ENCODE measurements at places on chromosomes 12 and 14. TPM values are rescaled to one million over a fixed set of nuclear protein-coding genes. Genes with fewer than 3 reads are reported as not detected.

The DDN gene
- 0.81 TPM for total RNA-seq

The CLEC4E gene
- 0.17 TPM for total RNA-seq

The SIX1 gene
- 6.2 TPM for total RNA-seq

The HDAC7 gene
- 66.1 TPM for total RNA-seq

The CLEC6A gene
- total RNA-seq: not detected

The CABP1 gene
- 0.26 TPM for total RNA-seq

The ITGA5 gene
- total RNA-seq: 241 TPM

The FAM186B gene
- total RNA-seq: 0.19 TPM

Measured in A549 treated with Mapracorat at 1 μM for 4 hours (cell line).